Urothelium cell line (cell line): ENCODE measurements at places on chromosomes 4 and X.

GRCh38 chr4:111048316-111048715 lies 425.4 kb upstream of the PITX2 start:
- no peak for DNase-seq

DNA sequence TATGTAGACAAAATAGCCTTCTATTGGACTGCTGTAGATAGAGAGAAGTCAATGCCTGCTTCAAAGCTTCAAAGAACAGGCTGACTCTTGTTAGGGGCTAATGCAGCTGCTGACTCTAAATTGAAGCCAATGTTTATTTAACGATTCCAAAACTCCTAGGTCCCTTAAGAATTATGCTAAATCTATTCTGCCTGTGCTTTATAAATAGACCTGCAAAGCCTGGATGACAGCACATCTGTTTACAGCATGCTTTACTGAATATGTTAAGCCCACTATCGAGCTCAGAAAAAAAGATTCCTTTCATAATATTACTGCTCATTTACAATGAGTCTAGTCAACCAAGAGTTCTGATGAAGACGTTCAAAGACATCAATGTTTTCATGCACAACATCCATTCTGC lies 54.8 kb upstream of the RBMXL3 start:
- DNase-seq: no peak

GRCh38 chr4:5874811-5875449 lies 18.0 kb downstream of the CRMP1 start:
- DNase-seq: no peak

DNA sequence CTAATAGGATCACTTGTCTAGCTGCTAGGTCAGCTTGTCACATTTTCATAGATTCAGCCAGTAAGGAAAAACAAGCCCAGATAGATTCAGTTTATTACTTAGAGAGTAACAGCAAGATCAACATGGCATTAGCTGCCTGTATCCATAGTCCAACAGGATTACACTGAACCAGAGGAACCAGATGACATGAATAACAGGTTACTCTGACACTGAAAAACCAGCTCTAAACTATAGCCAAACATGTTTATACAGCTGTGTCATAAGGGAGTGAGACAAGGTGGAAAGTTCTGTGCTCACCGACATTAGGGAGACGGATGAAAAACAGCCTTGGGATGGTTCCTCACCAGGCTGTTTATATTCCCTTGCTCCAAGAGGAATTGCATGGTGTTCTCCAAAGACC lies 102.9 kb upstream of the EOLA2 start:
- no peak for DNase-seq

DNA sequence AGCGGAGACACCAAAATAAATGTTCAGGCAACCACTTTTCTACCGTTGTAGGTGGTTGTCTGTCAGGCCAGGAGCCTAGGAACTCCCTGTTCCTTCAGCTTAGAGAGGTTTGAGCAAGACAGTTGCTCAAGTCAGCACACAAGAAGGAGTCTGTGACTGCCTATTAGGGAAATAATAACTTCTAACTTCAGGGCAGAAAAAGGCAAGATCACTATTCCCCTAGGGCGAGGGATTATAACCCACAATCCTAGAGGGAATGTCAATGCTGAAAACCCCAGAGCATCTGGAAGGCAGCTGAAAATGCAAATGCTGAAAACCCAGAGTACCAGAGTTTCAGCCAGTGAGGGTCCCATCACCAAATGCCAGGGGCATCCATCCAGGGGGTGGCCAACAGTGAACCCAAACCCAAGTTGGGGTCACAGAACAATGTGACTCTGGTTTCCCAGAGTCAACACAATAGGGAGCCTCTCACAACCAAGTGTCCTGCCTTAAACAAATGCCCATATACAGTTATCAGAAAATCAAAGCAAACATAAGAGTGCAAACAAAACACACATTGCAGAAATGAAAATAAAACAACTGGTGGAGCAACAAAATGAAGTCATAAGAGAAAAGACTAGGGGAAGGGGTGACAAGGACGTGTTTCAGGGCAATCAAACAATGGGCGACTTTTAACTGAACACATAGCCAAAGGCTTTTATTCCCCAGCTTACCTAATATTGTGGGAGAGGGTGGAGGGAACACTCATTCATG lies 27.6 kb downstream of the MORF4L2 start:
- DNase-seq: no peak
